Activated gamma-delta T cell treated with anti-CD3 and anti-CD28 coated beads, Interleukin-2, amount 50 U/mL, for 16 hours (primary cell): ENCODE measurements at places on chromosomes 7 and 10.

DNA sequence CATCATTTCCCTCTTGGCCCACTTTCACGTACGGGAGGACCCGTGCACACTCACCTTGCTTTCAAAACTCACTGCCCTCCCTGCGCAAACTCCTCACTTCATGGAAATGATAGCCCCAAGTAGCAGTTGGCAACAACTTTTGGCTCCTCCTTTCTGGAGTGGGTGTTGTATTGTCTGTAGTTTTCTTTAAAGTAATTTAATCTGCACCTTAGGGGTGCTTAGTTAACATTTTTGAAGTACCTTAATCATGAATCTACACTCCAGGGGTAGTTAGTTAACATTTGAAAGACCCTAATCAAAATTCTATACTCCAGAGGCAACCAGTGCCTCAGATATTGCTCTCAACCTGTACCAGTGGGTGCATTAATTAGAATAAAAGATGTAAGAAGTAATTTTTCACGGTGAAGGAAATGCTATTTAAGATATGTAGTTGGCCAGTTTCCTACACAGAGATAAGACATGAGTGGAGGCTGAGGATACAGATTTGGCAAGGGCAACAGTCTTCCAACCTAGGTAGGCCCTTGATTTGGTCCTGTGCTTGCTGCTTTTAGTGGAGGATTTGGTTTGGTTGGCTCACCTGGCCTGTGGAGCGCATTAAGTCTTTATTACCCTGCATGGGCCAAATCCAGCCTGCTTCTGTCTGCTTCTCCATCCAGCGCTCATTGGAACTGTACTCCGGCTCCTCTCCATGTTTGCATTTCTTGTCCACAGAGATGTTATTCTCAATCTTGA lies 93.0 kb downstream of the EXOC4 start:
- no peak for DNase-seq

- no peak for DNase-seq
Measured at GRCh38 chr7:98341106-98341505, 59.6 kb downstream of the BRI3 start.

DNA sequence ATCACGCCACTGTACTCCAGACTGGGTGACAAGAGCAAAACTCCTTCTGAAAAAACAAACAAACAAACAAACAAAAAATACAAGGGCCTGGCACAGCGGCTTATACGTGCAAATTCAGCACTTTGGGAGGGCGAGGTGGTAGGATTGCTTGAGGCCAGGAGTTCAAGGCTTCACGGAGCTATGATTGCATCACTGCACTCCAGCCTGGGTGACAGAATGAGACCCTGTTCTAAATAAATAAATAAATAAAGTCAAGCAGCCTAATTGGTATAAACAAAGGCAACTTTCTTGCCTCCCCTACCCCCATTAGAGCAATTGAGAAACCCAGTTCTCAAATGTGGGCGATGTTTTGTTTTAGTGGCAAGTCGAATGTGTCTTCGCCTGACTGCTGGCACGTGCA lies 26.3 kb upstream of the KPNA7 start:
- DNase-seq = no peak

GRCh38 chr10:93482145-93482834 lies at the start of gene MYOF:
MYOF (minus strand) TSS chr10:93482334; CDS start chr10:93482194, 140 bp downstream.
- DNase-seq = no peak
